Osteoblast (primary cell): ENCODE measurements at places on chromosomes 2 and 18.

GRCh38 chr18:31610286-31611205 lies 18.9 kb downstream of the TTR start:
- DNase-seq = no peak

DNA sequence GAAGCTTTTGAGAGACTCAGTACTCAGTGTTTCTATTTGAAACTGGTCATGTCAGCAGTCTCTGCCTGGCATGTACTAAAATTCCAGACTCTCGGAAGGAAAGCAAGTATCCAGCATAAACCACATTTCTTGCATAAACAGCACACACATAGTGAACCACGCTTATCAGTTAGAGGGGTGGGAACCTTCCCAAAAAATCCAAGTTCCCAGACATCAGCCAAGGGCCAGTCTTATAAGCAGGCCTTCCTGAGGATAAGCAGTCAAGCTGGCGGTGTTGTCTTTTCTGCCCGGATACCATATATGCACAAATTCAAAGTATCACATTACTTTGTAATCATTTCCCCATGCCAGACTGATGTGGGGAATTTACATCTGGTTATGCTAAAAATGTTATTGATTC lies 73.6 kb downstream of the ST6GAL2 start:
- no peak for DNase-seq

DNA sequence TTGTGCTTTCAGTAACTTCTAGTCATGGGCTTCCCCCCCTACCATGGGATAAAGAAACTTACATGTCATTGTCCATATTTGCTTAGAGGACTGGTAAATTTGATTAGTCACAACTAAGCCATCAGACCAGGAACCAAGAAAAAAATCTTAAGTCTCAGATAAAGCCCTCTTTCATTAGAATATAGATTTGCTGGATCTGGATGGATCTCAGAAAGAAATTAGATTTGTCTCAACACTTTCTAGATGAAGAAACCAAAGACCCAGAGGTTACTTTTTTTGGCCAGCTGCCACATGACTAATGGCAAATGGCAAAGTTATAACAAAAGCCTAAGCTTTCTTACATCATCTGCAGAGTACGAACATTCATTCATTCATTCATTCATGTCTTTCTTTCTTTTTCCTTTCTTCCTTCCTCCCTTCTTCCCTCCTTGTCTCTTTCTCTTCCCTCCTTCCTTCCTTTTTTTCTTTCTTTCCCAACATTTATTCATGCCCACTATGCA lies 60.2 kb downstream of the CDCA7 start:
- no peak for DNase-seq

DNA sequence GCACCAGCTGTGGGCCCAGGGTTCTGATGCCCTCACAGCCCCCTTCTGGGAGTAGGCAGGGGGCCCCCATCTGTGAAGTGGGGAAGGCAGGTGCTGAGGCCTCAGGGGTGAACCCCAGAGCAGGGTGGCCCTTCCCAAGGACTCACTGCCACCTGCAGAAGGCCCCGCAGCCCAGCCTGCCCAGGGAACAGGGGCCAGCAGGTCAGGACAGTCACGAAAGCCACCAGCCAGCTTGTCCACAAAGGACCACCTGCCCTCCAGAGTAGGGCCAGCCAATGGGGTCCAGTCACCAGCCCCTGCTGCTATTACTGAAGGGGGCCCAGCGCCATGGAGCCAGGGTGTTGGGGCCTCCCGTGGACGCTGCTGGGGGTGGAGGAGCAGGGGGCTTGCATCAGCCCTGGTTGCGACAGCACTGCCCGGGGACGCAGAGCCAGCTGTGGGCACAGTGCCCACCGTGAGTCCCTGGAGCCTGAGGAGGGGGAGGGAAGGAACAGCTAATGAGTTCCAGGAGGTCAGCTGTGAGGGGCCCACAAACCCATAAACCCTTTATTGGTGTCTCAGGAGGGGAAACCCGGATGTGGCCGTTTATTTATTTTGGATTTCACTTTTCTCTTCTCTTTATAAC lies 11.5 kb upstream of the SNED1 start:
- peak; percentile 92 for DNase-seq

- no peak for DNase-seq
Observed at GRCh38 chr2:114011713-114012112, 121.8 kb downstream of the ACTR3 start.
